Cardiac muscle cell (in vitro differentiated cells and primary cell): ENCODE measurements at places on chromosomes 7 and 10.

- no peak for DNase-seq
Measured at GRCh38 chr7:115782696-115783490, 247.7 kb downstream of the TFEC start.

DNA sequence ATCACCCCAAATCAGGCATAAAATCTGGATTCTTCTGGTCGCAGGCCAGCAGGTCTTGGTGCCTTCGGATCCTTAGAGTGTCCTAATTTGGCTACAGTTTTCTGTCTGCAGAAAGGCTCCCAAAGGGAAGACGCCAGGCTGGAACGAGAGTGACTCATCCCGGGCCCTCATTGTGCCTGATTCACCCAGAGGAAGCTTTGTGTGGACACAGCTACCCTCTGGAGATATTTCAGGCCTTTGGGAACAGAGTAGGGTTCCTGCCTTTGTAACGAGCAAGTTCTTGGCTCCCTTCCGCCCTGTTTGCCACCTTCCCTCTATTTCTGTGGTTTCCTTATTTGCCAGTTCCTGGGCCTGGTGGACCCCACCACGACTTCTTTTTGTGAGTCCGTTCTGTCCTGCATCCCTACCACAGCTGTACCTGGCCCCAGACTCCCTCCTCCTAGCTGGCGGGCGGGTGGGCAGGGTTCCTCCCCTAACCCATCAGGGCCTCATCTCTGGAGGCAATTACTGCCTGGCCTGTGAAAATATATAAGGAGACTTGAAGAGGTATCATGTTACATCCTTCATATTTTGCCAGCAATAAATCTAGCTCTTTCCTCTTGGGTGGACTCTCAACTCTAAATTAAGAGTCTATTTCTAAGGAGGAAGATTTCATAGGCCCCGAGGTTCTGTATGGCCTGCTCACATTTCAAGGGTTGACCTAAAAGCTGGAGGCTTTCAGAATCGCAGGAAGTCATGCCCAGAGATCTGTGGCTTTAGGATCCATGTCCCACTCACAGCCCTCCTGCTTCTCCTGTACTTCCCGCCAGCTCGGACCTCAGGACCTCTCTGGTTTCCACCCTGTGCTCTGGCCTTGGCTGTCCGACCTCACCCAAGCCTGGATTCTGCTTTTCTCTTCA is 219.2 kb upstream of the ZNF32 start:
- peak; percentile 80 for DNase-seq

DNA sequence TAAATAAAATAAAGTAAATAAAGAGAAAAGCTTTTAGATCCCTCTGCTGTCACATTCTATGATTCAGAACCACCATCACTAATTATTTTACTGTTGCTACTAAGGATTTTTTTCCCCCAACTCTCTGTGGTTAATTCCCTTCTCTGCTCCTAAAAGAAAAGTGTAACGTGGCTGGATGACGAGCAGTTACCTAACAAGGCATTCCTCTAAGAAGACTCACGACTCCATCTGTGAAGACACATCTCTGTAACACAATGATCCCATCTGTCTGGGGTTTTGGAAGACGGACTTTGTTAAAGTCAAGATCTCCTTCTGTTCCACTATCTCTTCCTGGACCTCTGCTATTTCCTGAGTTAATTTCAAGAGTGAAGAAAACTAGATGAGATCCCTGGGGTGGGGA is 179.9 kb downstream of the SFMBT2 start:
- no peak for DNase-seq

DNA sequence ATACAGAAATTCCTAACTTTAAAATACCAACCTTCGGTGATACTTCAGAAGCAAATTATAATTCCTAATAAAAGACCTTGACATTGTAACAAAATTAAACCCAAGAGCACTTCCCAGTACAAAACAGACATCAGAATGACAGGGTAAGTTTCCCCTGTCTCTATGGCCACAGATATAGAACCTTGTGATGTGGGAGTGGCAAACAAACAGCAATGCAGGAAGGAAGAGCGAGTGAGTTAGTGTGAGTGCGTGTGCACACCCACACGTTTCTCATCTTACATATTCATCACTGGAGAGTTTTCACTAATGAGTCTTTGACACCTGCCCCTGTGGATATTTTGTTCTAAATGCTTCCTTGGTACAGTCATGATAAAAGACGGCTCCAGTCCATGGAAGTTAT is 72.2 kb downstream of the VWC2 start:
- no peak for DNase-seq

DNA sequence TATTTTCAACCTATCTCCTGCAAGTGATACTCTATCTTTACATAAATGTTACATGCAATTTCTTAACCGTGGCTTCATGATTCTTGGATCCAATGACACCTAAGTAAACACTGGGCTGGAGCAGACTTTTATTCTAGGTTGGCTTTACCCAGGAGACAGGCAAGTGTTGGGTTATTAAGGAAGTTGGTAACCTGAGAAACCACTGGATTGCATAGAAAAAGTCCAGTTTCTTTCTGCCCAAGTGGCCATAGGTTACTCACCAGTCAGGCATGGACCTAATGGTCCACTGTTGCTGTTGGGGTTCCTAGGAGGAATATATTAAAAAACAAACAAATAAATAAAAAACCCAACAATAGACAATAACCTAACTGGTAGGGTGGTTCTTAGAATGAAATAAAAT is 112.8 kb downstream of the SEMA3D start:
- no peak for DNase-seq
